ENCODE measurements at places on chromosomes 7 and 10.
A peak's percentile ranks its signal among the peaks of the same experiment; 100 is the strongest.

DNA sequence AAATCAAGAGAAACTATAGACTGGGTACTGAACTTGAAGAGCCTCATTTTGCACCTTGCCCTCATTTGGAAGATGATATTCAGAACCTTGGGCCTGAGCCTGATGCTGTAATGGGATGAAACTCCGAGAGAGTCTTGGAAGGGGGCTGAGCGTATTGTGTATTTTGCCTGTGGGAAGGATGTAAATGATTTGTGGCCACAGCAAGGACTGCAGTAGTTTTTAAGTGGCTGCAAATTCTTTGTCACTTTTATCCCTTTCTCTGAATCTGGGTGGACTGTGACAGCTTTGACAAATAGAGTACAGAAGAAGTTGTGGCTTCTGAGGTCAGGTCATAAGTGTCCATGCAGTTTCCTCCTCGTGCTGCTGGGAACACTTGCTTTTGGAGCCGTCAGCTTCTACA, 221.2 kb downstream of the ADRA2A start:
- H3K4me3 ChIP-seq = no peak overlapping the region
- no peak for DNase-seq
- H3K36me3 ChIP-seq = no peaks in the 10 kb centered on the region
- peaks cover 10% of the 10 kb centered on the region for H3K4me1 ChIP-seq
- H3K27ac ChIP-seq = no peak overlapping the region

DNA sequence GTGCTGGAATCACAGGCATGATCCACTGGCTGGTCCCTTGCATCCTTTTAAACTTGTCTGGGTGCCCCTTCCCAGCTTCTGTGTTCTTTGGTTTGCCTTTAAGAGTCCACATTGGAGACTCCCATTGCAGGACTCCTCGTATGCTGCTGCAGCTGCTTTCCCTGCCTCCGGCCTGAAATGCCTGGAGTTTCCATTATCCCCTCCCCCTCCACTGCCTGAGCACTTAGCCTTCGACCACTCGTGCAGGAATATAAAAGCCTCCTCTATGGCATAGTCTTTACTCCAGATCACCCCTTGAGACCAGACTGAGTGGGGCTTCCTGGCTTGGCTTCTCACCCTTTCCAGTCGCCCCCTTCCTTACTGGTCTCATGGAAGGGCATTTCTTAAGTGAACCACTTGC, 80.2 kb downstream of the RHOBTB1 start:
- no peaks in the 10 kb centered on the region for H3K27me3 ChIP-seq
- DNase-seq = no peak
- H3K4me1 ChIP-seq = peaks cover under 1% of the 10 kb centered on the region
- H3K4me3 ChIP-seq = no peak overlapping the region

DNA sequence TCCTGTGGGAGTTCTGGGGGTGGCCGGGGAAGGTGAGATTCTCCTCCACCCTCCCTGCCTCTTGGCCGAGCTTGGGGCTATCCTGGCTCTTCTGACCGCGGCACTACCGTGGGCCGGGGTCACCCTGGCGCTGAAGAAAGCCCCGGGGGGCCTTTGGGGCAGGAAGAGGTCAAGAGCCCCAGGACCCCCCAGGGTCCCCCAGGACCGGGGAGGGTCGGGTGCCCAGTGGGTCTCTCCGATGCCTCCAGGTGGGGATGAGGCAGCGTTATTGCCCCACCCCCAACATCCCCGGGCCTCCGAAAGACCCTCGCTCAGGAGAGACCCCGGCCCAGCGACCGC, 439 bp upstream of the KNDC1 start:
- H3K4me3 ChIP-seq = peak overlapping the region; percentile 52
- no peaks in the 10 kb centered on the region for H3K4me1 ChIP-seq
- no peaks in the 10 kb centered on the region for H3K36me3 ChIP-seq
- no peak overlapping the region for H3K27ac ChIP-seq
- DNase-seq = peak; percentile 68

DNA sequence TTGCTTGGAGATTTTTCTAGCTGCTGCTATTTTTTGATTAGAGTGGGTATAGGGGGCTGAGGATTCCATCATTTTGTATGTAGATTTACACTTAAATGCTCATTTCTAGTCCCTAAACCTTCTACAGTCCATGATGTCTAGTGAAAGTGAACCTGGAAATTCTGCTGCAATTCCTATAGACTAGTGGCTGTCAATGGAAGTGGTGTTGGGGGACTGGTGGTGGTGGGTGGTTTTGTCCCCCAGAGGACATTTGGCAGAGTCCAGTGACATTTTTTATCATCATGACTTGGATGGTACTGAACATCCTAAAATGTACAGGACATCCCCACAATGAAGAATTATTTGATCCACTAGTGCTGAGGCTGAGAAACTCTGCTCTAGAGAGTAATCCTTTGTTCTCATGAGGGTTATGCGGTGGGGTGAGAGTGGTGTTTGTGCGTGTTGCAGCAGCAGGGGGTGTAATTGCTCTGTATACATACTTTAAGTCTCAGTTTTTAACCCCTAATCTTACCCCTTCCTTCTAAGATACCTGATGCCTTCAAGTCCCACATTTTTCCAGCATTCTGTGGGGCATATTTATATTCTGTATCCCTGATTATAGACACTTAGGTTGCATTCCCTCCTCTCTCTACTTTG, 35.0 kb downstream of the KIF11 start:
- no peak for DNase-seq
- no peaks in the 10 kb centered on the region for H3K27me3 ChIP-seq
- no peak overlapping the region for H3K27ac ChIP-seq
- H3K4me1 ChIP-seq = no peaks in the 10 kb centered on the region

DNA sequence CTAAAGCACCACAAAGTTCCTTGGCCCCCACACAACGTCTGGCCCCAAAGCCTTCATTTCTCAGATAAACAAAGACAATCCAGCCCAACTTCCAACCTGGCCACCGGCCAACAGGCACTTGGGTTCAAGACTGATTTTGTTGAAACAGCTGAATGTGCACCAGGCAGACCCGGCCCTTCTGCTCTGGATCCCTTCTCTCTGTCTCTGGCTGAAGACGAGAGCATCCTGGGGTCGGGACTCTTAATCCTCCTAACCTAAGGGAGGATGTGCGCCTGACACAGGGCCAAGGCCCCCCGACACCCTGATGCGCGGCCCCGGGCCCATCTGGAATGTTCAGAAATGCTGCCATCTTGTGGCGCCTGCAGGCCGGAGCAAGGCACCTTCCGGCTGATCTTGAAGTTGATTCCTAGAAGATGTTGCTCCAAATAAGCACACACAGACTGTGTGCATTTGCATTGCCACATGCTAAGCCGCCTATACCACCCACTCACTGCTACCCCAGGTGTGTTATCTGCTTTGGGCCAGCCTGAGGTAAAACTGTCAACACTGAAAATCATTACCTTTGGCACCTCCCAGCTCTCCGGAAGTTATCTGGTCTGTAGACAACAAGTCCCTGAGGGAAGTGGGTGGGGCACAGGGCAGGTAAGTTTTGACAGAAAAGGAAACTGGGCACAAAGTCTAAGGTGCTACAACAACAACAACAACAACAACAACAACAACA, 98.4 kb upstream of the HABP2 start:
- H3K4me1 ChIP-seq = peaks cover 8% of the 10 kb centered on the region
- no peaks in the 10 kb centered on the region for H3K36me3 ChIP-seq
- DNase-seq = no peak
- H3K27me3 ChIP-seq = peaks cover 47% of the 10 kb centered on the region

GRCh38 chr10:86863484-86863842, 94.0 kb downstream of the MMRN2 start:
- DNase-seq = no peak
- no peaks in the 10 kb centered on the region for H3K27me3 ChIP-seq
- no peak overlapping the region for H3K4me3 ChIP-seq
- H3K27ac ChIP-seq = peak overlapping the region; percentile 93
- H3K36me3 ChIP-seq = peaks cover 23% of the 10 kb centered on the region
- peaks cover 54% of the 10 kb centered on the region for H3K4me1 ChIP-seq

GRCh38 chr10:7423521-7423920, 12.7 kb upstream of the SFMBT2 start:
- no peak for DNase-seq
- H3K27me3 ChIP-seq = peaks cover 77% of the 10 kb centered on the region
- no peak overlapping the region for H3K4me3 ChIP-seq
- H3K4me1 ChIP-seq = peaks cover 4% of the 10 kb centered on the region
- H3K27ac ChIP-seq = no peak overlapping the region

DNA sequence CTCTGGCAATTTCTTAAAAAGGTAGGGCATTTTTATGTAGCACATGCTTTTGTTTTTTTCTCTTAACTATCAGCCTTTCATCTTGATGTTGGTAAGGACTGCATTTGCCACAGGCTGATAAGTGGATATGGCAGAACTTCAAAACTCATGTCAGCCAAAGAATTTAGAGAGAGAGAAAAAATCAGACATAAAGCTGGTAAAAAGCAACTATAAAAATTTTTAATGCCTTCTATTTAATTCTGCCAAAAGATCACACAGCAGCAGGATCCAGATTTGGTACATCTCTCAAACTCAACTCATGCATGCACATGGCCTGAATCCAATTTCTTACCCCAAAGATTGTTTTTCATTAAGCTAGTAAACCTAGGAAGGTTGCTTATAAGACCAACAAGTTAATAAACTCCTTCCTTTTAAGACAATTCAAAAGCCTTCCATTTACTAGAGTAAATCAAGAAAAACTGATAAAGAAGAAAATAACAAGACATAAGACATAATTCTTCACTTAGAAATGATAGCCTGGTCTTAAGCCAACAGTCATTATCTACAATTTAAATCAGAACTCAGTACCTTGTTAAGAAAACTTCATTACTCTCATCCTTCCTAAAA, 69.3 kb downstream of the GLI3 start:
- H3K36me3 ChIP-seq = peaks cover 41% of the 10 kb centered on the region
- no peak overlapping the region for H3K27ac ChIP-seq
- no peaks in the 10 kb centered on the region for H3K27me3 ChIP-seq
- DNase-seq = no peak
- H3K4me3 ChIP-seq = no peak overlapping the region
- H3K4me1 ChIP-seq = peaks cover 22% of the 10 kb centered on the region

DNA sequence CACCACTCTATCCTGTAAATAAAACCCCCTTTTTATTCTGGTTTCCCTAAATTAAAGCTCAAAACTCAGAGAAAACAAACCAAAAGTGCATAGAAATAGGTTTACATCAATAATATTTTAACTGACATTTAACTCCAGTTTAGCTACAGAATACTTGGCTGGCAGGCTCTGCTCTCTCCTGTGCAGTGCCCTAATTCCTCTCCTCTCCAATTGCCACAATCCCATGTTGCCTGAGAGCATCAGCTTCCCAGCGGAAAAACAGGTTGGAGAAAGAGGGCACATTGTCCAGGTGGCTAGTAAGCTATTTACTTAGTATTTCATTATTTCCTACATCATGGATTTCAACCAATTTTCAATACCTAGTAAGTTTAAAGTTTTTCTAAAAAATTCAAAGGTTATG, 8.7 kb downstream of the SEMA3E start:
- H3K4me3 ChIP-seq = no peak overlapping the region
- H3K4me1 ChIP-seq = peaks cover 25% of the 10 kb centered on the region
- H3K27ac ChIP-seq = no peak overlapping the region
- H3K27me3 ChIP-seq = no peaks in the 10 kb centered on the region
- H3K36me3 ChIP-seq = no peaks in the 10 kb centered on the region

DNA sequence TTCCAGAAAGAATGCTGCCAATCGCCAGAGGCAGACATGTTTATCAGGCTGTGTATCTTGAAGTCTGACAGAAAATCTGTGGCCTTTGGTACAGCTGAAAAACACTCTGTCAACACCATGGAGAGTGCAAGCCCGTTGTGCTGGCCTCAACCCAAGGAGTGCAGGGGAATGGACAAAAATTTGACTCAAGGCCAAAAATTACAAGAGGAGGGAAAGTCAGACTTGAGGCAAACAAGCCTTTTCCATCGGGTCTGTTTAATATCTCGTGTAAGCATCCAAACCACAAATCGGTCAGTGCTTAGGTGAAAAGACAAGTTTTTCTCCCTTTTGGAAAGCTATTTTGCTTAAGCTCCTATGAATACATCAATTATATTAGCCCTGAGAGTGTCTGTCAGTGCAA, 305.3 kb upstream of the NFE2L3 start:
- DNase-seq = no peak
- no peaks in the 10 kb centered on the region for H3K36me3 ChIP-seq
- peak overlapping the region; percentile 73 for H3K27ac ChIP-seq
- H3K4me1 ChIP-seq = peaks cover 78% of the 10 kb centered on the region

DNA sequence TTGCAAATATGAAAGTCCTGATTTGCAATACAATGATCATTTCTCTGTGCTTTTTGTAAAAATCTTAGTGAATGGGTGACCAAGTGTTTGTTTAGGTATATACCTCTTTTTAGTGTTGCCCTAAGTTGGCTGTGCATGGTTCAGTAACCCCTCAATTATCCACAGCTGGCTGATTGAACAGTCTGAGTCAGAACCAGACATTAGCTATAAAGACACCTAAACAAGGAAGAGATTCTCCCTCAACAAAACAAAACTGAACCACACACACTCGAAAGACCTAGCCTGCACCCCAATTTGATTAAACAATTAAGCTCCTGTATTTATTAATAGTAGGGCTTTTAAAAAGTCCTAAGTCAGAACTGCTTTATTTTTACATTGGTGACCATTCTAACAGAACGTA, 2.8 kb downstream of the RSBN1L start:
- H3K27me3 ChIP-seq = no peaks in the 10 kb centered on the region
- peaks cover 25% of the 10 kb centered on the region for H3K4me1 ChIP-seq
- peak overlapping the region; percentile 99 for H3K4me3 ChIP-seq
- H3K27ac ChIP-seq = peak overlapping the region; percentile 11

- no peak for DNase-seq
- no peak overlapping the region for H3K4me3 ChIP-seq
- H3K4me1 ChIP-seq = no peaks in the 10 kb centered on the region
- H3K27ac ChIP-seq = no peak overlapping the region
- H3K27me3 ChIP-seq = peaks cover 12% of the 10 kb centered on the region
- H3K36me3 ChIP-seq = no peaks in the 10 kb centered on the region
Measured at GRCh38 chr10:48667960-48668590, 16.6 kb upstream of the WDFY4 start.

All from type B pancreatic cell (in vitro differentiated cells).